ENCODE measurements at places on chromosomes 2 and 18.

- DNase-seq = no peak
Observed at GRCh38 chr2:36461039-36461681, 105.6 kb downstream of the CRIM1 start.

- DNase-seq = no peak
Observed at GRCh38 chr2:56133441-56133840, 50.3 kb upstream of the CCDC85A start.

DNA sequence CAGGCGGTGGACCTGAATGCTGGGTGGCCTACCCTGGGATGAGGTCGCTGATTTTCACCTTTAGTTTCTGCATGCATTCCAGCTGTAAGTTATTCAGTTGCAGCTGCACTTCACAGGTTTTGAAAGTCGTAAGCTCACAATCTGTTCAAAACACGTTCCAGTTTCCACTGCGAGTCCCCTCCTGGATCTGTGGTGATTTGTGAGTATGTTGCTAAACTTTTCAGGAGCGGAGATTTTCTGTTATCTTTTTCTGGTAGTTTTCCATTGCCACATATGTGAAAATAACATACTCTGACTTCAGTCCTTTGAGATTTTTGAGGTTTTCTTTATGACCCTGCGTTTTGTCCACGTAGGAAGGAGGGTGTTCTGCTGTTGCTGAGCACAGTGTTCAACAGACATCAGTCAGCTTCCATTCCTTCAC is 102.1 kb downstream of the SNTG2 start:
- no peak for DNase-seq

DNA sequence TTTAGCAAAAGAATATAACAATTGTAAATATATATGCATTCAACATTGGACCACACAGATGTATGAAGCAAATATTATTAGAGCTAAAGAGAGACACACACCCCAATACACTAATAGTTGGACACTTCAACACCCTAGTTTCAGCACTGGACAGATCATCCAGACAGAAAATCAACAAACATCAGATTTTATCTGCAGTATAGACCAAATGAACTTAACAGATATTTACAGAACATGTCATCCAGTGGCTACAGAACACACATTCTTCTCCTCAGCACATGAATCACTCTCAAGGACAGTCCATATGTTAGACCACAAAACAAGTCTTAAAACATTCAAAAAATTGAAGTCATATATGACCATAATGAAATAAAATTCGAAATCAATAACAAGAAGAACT is 22.1 kb upstream of the EVA1A start:
- DNase-seq = no peak

GRCh38 chr2:162430323-162430722 is 86.4 kb downstream of the GCA start:
- no peak for DNase-seq

GRCh38 chr2:20657522-20658235 is 6.8 kb upstream of the HS1BP3 start:
- no peak for DNase-seq

DNA sequence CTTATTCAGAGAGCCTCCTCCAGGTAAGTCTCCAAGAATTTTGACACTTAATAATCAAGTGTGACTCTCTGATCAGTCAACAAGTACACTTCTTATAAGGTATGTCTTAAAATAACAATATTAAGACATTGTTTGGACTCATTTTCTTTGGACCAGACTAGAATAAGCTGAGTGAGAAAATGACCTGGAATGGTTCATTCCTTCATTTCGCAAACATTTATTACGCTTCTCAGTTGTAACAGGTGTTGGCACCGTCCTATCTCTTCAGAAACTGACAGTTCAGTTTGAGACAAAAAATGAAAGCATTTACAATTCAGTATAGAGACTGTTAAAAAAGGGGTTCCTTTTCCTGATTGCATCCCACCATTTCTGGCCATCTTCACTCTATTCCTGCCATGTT is 46.6 kb downstream of the TSPYL6 start:
- DNase-seq = no peak

DNA sequence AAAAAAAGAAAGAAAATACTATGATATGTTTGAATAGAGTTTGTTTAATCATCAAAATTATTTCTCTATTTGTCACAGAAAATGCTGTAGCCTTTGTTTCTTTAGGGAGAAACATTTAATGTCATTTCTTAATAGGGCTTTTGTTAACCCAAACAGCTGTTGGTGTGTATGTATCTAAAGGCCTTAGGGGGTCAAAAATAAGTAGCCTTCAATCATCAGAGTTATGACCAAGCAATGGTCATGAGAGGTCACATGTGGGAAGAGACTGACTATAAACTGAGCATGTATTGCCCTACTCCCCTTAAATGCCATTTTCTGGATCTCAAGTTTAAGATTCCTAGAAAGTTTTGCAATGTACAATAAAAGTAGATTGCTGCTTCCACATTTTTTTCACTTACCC is 22.7 kb downstream of the HNMT start:
- DNase-seq = no peak

DNA sequence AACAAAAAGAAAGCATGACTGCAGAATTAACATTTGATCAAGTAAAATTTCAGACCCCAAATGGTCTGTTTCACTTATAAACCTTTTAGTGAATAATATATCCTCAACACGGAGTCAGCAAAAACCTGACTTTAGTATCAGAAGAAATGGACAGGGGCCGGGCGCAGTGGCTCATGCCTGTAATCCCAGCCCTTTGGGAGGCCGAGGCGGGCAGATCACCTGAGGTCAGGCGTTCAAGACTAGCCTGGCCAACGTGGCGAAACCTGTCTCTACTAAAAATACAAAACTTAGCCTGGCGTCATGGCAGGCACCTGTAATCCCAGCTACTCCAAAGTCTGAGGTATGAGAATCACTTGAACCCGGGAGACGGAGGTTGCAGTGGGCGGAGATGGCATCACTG is 3.0 kb downstream of the OR6B3 start:
- DNase-seq = no peak

- no peak for DNase-seq
Observed at GRCh38 chr2:159807183-159808031, 9.4 kb upstream of the CD302 start.

DNA sequence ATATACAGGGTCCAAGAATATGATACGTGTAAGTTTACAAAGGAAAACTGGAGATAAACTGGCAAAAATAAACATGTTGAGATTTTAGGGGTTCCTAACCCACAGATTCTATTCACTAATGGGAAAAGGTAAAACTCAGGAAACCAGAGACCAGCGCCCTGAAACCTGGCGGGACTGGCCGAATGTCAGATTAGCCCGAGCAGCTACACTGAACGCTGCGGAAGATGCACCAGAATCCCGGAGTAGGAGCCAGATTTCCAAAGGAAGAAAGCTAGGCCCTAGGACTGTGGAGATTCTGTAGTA is 679 bp upstream of the WDR75 start:
- no peak for DNase-seq

GRCh38 chr2:101442667-101443061 is 32.2 kb downstream of the RFX8 start:
- DNase-seq = no peak

- no peak for DNase-seq
Observed at GRCh38 chr2:100561191-100561590, 1.6 kb upstream of the PDCL3 start.

DNA sequence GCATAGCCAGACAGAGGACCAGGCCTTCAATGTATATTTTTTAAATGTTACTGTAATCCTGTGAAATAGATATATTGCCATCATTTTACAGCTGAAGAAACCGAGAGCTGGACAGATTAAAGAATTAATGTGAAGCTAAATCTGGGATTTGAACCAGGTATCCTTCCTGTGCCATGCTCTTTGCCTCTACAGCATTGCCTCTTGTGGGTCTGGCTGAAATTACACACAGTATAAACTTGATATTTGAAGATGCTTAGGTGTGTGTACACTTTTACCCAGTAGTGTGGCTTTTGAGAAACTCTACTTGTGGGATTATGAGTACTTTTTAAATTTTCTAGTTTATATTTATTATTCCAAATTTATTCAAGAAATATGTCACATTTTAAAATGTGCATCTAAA is 264.5 kb downstream of the CNTNAP5 start:
- no peak for DNase-seq

DNA sequence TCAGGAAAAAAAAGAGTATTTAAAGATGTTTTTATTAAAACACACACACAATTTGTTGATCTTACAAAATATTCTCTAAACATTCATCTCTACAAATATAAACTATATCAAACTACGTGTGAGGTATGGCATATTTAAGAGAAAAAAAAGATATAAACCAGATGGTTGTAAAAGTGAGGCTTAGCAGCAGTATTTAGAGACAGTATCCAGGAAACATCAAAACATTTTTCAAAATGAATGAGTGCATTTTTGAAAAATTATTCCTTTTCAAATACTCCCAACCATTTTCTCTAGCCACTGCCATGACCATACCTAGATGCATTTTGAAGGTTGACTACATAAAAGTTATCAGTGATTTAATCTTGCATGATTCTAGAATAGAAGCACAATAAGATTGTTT is 38.2 kb upstream of the RAB27B start:
- DNase-seq = no peak

DNA sequence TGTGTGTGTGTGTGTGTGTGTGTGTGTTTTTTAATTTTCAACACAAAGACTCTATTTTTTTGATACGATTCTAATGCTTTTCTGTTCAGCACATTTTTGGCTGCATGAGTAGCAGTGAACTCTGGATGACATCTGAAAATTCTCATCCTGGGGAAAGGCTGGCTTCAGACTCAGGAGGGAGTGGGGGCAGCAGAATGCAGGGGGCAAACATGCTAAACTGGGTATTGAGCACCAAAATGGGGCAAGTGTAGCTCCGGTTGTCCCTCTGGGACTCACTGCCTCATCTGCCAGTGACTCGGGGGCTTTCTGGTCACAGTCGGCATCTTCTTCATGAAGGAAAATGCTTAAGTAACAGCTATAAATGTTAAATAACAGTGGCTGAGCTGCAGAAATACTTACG is 116.8 kb upstream of the PID1 start:
- no peak for DNase-seq
